ENCODE measurements at places on chromosomes 13 and 19.

- no peak for DNase-seq
These were observed 88.7 kb downstream of the SLC10A2 start for GRCh38 chr13:102977471-102977870.

GRCh38 chr13:101523154-101524131 is 71.0 kb downstream of the ITGBL1 start:
- no peak for DNase-seq

GRCh38 chr13:22793598-22794134 is 387.1 kb upstream of the SGCG start:
- no peak for DNase-seq

DNA sequence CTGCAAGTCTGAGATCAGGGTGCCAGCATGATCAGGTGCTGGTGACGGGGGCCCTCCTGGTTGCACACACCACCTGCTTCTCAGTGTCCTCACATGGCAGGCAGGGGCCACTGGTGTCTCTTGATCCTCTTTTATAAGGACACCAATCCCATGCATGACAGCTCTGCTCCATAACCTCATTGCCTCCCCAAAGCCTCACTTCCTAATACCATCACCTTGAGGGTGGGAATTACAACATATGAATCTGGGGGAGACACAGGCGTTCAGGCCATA is 15.0 kb upstream of the MIER2 start:
- no peak for DNase-seq

GRCh38 chr19:51566489-51567100 is 4.5 kb upstream of the ZNF175 start:
- no peak for DNase-seq

GRCh38 chr19:56707821-56708220 is 36.3 kb upstream of the ZNF835 start:
- DNase-seq, result no peak

- no peak for DNase-seq
These were observed 22.8 kb upstream of the C1QTNF9 start for GRCh38 chr13:24286624-24287023.

DNA sequence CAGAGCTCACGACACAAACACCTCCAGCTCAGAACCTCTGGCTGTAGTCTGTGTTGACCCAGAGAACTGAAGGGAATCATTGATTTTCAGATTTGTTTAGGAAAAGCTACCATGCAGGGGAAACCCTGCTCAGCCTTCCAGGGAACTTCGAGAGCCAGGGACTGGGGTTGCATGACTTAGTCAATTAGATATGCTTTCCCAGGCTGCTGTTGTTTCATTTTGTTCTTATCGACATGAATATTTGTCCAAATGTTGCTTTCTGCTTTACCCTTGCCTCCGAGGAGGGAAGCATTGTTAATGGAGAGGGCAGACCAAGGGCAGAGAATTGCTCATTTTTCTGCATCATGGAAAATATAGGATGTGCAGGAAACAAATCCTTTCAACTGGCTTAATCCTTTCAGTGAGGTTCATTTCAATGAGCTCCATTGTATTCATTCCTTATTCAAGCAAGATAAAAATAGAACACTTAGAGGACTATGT is 82.5 kb downstream of the KLF5 start:
- no peak for DNase-seq

DNA sequence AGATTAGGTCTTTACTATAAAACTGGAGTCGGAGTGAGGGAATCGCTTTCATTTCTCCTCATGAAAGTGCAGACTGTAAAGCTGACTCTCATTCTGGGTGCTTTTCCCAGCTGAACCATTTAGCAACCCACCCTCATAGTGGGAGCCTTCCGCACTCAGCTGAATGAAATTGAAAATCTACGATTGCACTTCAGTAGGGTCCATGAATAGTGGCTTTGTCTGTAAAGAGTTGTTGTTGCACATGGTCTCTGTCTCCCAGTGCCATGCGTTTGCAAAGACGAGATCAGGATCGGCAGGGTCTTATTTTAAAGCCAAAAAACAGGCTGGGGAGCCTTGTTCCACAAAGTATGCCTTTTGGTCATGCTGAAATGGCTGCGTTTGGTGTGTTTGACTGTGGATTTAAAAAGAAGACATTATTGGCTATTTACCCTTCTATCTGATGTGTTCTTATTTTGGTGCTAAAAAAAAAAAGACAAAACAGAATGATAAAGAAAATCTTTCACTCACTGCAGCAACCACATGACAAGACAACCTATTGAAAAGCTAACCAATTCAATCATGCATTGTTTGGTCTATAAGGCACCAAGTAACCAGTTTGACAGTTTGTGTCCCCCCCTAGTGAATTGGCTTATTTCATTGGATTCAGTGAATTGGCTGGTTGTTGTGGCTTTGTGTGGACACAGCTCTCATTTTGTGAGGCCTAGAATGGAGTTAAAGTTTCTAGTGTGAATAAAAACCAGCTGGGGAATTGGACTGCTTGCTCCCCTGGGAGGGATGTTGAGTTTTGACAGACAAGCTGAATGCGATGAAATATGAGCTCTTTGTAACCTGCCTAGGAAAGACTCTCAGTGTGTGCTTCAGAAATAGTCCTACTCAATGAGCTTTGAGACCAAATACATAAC is 65.6 kb downstream of the ARHGAP35 start:
- no peak for DNase-seq

- DNase-seq, result no peak
These were observed 217.9 kb downstream of the RFC3 start for GRCh38 chr13:34035676-34036325.

GRCh38 chr13:38763446-38764381 is 76.8 kb downstream of the FREM2 start:
- no peak for DNase-seq

DNA sequence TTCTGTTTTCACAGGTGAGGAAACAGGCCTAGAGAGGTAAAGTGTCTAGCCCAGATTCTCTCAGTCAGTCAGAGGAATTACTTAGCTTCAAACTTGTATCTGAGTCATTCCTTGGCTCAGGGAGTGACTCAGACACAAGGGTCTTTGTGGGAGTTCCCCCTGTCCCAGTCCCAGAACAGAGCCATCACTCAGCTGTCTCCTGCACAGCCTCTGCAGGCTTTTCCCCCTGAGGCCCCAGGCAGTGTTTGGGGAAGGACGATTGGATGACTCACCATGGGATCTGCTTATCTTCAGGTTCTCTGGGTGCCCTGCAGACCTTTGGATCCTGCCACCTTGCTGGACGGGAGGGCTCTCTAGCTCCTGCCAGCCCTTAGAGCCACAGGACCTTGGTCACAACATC is 13.2 kb downstream of the ZNF793 start:
- no peak for DNase-seq

GRCh38 chr13:33296793-33297425 is 11.4 kb upstream of the STARD13 start:
- no peak for DNase-seq

DNA sequence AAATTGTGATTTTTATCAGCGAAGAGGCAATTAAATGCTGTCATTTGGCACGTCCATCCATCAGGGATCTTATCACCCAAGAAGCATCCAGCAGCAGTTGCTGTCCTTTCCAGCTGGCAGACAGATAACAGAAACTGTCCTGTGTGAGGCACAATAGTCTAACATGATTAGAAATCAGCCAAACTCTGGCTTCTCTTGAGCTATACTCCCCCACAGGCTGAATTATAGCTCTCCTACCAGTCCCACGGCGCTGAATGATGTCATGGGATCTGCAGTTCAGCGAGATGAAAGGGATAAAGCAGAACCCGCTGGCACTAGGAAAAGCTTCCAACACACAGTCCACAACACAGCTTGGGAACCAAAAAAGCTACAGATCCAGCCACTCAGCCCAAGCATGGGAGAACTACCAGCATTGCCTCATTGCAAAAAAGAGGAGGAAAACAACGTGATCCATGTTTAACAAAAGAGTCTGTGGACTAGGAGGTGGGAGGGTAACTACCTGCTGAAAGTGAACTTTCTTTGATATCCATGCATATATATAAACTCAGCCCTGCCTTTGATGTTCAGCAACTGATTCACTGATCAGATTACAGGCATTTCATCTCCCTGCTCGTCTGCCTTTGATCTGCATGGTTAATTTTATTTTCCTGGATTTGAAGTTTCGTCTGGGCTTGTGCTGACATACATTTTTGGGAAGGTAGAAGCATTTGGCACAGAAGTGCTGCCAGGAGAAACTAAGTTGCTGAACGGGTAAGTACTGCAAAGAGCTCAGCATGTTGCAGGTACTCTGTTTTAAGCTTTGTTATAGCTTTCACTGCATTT is at the start of gene TNFRSF19:
Gene TNFRSF19, plus strand, starts transcription at position 314 of the 822 bp plus-strand sequence. CDS start 19,772 bp downstream, outside the sequence.
- no peak for DNase-seq

DNA sequence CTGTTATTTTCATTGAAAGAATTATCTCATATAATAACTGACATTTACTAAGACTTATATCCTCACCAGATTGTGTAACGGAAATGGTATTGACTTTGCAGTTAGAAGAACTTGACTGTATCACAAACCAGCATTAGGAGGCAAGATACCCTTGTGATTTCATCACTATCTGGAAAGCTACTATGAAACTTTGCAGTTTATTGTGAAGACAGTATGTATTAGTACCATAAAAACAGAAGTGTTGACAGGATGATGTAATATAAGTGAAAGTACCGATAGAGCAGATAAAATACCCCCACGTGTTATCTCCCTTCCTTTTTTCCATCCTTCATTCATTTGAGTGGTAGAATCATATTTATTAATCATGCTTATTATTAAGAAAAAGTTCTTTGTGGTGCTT is 365.7 kb upstream of the KLHL1 start:
- no peak for DNase-seq

DNA sequence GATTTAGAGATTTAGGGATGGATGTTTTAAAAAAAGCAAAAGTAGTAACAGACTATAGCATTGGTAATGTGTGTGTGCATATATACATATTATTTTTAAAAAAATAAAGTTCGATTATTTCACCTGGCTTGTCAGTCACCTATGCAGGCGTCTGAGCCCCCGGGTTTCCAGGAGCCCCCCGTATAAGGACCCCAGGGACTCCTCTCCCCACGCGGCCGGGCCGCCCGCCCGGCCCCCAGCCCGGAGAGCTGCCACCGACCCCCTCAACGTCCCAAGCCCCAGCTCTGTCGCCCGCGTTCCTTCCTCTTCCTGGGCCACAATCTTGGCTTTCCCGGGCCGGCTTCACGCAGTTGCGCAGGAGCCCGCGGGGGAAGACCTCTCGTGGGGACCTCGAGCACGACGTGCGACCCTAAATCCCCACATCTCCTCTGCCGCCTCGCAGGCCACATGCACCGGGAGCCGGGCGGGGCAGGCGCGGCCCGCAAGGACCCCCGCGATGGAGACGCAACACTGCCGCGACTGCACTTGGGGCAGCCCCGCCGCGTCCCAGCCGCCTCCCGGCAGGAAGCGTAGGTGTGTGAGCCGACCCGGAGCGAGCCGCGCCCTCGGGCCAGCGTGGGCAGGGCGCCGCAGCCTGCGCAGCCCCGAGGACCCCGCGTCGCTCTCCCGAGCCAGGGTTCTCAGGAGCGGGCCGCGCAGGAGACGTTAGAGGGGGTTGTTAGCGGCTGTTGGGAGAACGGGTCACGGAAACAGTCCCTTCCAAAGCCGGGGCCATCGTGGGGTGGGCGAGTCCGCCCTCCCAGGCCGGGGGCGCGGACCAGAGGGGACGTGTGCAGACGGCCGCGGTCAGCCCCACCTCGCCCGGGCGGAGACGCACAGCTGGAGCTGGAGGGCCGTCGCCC is 840 bp upstream of the CCNA1 start:
- DNase-seq, result no peak

DNA sequence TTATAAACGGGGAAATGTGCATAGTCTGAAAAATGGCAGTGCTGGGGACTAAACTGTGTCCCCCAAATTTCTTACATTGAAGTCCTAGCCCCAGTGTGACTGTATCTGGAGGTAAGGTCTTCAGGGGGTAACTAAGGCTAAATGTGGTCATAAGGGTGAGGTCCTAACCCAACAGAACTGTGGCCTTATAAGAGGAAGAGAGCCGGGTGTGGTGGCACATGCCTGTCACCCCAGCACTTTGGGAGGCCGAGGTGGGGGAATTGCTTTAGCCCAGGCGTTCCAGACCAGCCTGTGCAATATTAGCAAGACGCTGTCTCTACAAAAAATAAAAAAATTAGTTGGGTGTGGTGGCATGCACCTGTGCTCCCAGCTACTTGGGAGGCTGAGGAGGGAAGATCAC is 17.8 kb downstream of the PROZ start:
- DNase-seq, result no peak

- no peak for DNase-seq
These were observed 109.7 kb downstream of the NUFIP1 start for GRCh38 chr13:44879452-44880058.

DNA sequence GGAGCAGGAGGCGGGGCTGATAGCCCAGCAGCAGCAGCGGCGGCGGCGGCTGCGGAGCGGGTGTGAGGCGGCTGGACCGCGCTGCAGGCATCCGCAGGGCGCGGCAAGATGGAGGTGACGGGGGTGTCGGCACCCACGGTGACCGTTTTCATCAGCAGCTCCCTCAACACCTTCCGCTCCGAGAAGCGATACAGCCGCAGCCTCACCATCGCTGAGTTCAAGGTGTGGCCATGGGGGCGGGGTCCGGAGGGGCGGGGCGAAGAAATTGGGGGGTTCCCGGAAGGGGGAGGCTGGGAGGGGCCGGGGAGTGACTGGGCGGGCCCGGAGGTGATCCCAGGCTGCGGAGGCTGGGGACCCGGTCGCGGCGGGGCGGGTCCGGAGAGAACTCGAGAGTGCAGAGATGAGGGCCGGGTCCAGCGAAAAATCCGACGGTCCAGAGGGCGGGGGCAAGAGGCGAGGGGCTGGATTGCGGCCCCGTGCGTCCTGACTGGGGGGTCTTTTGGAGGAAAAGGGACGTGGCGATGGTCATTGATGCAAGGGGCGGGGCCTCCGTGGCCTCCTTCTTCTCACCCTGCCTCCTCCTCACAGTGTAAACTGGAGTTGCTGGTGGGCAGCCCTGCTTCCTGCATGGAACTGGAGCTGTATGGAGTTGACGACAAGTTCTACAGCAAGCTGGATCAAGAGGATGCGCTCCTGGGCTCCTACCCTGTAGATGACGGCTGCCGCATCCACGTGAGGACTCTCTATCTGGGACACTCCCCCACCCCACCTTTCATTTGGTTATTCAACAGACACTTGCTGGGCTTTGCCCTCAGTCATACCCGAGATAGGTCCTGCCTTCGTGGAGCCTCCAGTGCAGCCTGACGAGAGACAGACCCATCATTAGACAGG is at the start of gene TBCB:
Gene TBCB, plus strand, starts transcription at position 16 of the 891 bp plus-strand sequence. Its CDS starts 93 bp downstream, at position 109.
- peak; percentile 82 for DNase-seq

- DNase-seq, result no peak
These were observed 677.4 kb downstream of the SLITRK1 start for GRCh38 chr13:83204886-83205285.

DNA sequence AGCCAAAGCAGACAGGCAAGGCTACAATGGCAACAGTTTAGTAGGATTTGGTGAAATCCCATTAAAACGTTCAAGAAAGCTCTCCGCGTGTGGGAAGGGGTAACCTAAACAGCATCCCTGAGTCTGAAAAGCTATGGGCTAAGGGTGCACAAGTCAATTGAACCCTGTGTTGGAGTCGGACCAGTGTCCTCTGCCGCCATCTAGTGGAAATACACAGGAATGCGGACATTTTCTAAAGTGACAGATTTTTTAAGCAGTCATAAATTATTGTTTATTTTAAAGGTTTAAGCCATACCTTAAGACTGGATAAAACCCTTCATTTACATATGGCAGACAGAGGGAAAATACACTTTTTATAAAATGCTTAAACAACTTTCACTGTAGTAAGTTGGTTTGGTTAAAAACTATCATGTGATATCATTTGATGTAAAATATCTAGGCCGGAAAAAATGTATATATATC is 26.5 kb upstream of the LSM14A start:
- no peak for DNase-seq
